Activated CD4-positive, alpha-beta T cell treated with anti-CD3 and anti-CD28 coated beads, Interleukin-2, amount 50 U/mL, for 1 hour (primary cell): ENCODE measurements at places on chromosomes 3 and 15.

- DNase-seq, result no peak
Measured at GRCh38 chr15:58546066-58546591, 114.3 kb downstream of the LIPC start.

- no peak for DNase-seq
Measured at GRCh38 chr3:77606372-77606771, 566.5 kb downstream of the ROBO2 start.

- no peak for DNase-seq
Measured at GRCh38 chr3:126923423-126923822, 59.5 kb upstream of the PLXNA1 start.

DNA sequence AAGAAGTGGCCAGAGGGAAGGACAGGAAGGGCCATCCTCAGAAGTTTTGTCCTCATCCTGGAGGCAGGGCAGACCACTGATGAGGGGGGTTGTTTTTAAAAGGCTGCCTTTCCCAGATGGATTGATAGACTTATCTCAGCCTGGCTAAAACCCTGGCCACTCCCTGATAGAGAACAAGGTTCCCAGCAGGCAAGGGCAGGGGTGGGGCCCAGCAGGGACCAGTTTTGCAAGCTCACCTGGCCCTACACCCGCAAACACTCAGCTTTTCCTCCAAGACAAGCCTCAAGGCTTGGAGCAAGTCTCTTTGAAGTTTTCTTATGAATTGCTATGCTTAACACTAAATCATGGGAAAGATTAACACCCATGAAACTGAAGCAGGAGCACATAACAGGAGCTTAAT is 9.1 kb downstream of the LIPC start:
- DNase-seq, result no peak

GRCh38 chr15:95194746-95195145 is 963.4 kb downstream of the MCTP2 start:
- no peak for DNase-seq

DNA sequence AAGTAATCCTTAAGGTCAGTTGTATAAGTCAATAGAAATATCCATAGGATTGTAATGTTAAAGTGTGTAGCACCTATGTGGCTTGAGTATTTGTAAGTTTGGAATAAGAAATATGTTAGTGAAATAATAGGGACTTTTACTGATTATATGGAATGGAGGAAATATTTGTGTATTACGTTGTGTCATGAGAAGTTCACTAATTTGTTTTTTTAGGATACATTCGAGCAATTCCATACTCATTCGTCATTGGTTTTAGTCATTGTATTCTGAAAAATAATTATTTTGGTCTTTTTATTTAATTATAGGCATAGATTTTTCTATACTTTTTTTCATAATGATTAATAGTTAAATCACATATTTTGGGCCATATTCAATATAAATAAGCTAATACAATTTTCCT is 21.0 kb downstream of the MBNL1 start:
- DNase-seq, result no peak

DNA sequence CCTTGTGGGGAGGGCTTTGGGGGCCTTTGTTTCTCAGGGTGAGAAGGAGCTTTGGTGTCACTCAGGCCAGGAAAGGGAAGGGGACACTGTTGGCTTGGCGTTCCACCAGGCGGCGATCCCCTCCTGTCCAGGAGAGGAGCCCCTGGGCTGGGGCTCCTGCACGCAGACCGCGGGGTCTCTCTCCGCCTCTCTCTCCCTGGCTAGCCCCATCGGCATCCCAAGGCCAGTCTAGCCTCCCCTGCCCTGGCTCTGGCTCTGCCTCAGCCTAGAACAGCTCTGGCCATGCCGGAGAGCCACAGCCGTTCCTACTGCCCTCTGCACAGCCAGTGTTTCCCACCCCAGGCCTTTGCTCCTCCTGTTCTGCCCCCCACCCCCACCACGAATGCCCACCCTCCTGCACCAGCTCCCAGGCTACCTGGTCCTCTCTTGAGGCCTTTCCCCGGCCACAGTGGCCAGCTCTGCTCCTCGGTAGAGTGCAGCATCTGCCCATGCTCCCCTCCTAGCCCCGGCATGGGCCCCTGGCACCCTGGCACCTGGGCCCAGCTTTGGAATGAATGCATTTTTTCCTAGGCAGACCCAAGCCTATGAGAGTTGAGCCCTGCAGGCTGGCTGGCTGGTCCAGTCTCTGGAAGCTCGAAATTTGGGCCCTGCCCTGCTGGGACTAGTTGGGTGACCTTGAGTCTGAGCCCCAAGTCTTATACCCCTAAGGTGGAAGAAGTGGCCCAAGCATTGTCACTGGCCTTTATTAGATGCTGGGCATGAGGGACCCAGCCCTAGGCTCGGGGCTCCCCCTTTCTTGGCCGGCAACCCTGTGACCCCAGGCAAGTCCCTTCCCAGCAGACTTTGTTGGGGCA is 2.4 kb downstream of the PLXNA1 start:
- no peak for DNase-seq

DNA sequence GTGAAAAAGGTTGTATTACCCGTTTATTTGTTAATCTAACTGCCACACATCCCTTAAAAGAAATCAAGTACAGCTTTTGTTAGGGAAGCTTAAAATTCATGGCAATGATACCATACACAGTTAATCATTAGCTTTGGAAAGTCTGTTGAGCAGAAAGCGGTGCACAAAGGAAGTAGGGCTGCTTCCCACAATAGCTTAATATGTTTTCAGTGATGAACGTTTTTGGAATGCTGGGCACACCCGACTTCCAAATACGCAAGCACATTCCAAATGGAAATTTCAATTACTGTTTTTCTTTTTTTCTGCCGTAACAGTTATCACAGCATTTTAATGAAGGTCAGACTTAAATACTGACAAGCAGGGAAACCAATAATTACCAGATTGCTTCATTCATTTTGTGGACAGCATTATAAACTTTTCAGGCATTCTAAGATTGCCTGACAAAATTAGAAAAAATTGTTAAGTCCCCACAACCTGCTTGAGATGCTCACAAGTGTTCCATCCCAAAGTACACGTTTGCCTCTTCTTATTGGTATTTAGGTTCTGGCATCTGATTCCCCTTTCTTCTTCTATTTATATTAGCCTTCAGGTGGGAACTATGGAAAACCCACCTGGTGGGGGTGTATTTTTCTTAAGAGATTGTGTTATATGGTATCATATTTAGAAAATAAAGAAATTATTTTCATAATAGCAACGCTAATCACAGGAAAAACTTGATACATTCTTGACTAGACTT is 1.1 kb upstream of the ECT2 start:
- DNase-seq, result no peak

DNA sequence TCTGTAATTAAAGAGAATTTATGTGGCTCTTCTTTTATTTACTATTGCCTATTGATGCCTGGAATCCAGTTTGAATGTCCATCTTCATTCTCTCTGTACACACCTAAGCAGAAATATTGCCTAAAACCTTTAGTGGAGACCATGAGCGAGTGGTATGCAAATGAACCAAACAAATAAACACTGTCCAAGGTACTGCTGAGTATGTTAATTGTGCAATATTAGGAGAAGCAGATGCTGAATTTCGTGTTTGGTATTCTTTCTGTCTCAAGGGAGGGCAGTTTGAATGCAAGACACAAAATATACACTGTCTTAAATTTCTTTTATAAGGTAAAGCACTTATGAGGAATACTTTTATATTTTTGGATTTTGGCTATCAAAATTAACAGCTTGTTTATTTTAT is 440.9 kb downstream of the RBMS3 start:
- DNase-seq, result no peak

- no peak for DNase-seq
Measured at GRCh38 chr15:94793641-94794040, 562.3 kb downstream of the MCTP2 start.

DNA sequence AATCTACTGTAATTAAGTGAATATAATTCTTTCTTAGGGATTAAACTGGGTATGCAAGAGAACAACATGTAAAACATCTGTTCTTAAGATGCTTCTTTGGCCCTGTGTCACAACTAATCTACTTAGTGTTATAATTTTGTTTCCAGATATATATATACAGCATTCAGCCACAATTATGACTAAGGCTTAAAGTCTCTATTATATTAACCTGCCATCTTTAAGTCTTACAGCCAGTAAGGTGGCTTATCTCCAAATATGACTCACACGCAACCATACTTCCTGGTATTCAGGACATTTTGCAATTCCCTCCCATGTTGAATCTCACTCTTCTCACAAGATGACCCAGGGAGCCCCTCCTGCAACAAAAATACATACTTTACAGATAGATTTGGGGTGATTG is 6.6 kb upstream of the KBTBD8 start:
- DNase-seq, result no peak

DNA sequence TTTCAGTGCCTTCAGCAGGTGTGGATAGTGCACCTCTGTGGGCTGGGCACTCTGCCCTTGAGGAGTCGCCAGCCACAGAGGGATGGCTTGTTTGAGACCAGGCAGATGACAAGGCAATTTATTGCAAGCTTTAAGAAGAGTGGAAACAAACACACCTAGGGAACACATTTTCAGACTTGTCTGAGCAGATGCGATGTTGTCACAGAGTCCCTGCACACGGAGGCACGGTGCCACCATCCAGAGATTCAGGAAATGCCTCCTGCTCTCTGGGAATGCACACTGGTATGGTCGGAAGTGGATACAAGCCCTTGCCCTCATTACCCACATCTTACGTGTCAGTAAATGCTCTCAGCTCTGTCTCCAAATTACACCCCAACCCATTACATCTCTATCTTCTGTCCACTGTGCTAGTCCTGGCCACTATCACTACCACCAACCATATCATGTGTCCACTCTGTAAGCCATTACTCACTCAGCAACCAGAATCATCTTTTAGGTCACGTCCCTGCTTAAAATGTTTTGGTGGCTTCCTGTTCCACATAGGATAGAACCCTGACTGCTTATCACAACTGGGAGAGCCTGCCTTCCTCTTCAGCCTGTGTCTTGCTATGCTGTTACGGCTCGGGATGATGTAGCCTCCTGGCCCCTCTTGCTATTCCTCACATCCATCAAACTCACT is 196.9 kb downstream of the SLCO3A1 start:
- DNase-seq, result no peak
